Hepatocyte (in vitro differentiated cells): ENCODE measurements at places on chromosomes 5 and 9. TPM values are rescaled to one million over a fixed set of nuclear protein-coding genes. Genes with fewer than 3 reads are reported as not detected.

Gene CDKN2AIPNL
- 24.1 and 34.4 TPM in 2 replicates for total RNA-seq

Gene DIPK1B
- total RNA-seq: 31.7 and 33.3 TPM in 2 replicates

Gene PCDHB3
- total RNA-seq: 3.8 and 4.1 TPM in 2 replicates

DNA sequence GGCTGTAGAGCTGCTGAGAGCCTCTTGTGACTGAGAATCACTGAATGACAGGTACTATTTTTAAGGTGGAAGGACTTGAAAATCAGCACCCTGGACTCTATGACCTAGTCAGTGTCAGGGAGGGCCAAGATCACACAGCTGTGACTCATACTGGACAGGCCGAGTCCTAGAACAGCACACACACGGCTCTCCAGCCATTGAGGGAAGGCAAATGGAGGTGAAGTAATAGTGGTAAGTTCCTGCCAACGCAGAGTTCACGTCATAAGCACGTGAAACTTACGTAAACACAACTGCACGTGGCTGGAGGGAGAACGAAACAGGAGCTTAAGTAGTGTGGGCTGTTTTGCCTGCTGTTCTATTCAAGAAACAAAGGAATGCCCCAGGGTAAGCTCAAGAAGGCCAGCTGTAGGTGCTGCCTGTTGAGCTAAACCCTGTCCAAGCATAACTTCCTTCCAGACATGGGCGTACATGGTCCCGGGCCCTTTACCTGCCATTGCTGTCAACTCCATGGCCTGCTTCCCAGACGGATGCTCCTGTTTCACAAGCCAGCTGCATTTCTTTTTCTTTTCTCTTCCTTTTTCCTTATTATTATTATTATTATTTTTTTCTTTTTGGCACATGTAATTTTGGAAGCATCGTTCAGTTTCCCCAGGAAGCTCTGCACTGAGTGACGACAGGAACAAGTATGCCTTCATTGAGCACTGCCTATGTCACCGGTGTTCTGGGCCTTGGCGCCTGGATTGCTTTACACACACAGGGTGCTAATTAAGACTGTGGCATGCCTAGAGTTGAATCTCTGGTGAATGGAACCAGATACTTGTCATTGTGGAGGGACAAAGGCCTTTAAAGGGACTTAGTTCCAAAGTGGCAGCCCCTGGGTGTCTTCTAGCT, 10.2 kb upstream of the LCP2 start:
- peak; percentile 83 for DNase-seq

GRCh38 chr9:88045686-88046085, 71.4 kb upstream of the CDK20 start:
- DNase-seq: no peak

GRCh38 chr5:178330791-178331404, 98.3 kb upstream of the PHYKPL start:
- no peak for DNase-seq

DNA sequence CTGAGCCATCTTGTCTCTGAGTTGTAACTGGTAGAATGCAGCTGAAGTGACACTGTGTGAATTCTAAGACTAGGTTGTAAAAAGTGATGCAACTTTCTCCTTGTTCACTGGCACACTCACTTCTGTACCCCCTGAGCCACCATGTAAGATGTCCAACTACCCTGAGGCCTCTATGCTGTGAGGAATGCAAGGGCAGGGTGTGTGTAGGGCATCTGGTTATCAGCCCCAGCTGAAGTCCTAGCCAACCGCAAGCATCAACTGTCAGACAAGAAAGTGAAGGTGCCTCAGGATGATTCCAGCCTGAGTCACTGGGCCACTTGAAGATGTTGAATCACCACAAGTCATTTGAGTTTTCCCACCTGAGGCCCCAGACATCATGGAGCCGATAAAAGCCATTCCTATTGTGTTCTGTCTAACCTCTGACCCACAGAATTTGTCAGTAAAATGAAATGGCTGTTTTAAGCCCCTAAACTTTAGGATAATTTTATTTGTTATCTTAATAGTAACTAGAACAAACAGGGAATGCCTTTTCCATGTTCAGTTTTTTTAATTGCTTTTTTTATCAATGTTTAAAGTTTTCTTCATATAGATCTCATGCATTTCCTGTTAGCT, 18.7 kb upstream of the RHOBTB3 start:
- DNase-seq: peak; percentile 82
